Activated T-helper 1 cell treated with Interleukin-2 at 50 U/mL for 16 hours (primary cell): ENCODE measurements at places on chromosomes 5 and 9.

- DNase-seq: no peak
Observed at GRCh38 chr5:83720836-83721537, at the start of gene HAPLN1. Gene HAPLN1 (minus strand): TSS chr5:83720855. CDS start chr5:83673523, 47,332 bp downstream.

- no peak for DNase-seq
Observed at GRCh38 chr5:42807722-42808447, 3.8 kb downstream of the SELENOP start.

DNA sequence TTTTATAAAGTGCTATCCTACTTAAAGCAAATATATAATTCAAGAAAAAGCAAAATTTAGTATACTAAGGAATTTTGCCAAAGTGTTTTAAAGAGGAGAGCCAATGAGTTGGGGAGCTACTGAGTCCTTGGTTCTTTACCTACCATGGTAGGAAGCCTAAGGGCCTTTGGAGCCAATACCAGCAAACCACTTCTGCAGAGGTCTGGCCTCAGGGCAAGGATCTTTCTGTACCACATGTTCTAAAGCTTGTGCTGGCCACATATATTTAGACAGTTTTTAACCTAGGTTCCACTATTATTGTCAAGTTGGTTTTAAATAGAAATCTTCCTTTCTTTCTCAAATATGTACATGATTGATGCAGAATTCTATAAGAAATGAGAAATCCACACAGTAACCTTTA, 172.3 kb upstream of the NREP start:
- no peak for DNase-seq

- no peak for DNase-seq
Observed at GRCh38 chr5:149002053-149002452, 60.8 kb downstream of the SH3TC2 start.

DNA sequence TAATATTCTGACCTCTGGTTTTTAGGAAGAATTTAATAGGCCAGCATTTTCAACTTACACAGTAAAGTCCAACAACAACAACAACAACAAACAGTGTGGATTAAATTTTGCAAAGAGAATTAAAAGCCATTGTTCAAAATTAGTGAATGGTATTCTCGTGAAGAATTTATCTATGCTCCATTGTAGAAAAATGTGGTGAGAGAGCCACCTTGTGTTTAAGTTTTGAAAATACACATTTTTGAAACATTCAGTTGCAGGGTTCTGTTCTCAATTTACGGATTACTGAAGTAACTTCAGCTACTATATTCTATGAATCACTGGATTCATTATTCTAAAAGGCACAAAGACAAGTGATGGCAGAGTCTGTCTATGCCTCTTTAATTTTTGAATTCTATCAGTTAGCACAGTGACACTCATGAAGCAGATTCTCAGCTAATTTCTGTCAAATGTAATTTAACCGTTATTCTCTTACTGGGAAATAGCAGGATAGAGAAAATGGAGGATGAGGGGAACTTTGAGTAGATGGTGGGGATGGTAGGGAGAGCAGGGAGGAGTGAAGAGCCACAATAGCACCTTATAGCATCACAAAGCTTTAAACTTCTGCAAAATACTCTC, 11.0 kb downstream of the CCDC152 start:
- DNase-seq: no peak

DNA sequence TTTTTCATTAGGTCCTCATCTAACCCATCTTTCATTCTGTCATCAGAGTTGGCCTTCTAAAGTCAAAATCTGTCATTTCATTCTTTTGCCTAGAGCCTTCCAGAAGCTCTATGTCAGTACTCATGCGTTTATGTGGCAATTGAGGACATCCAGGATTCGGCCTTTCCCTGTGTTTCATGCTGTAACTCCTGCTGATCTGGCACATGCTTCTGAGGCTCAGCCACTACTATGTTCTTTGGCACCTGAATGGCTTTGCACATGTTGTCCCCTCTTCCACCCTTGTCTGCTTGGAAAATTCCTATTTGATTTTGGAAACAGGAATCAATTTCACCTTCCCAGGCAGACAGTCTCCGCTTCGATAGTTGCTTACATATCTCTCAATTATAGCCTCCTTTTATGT, 84.9 kb downstream of the GDNF start:
- DNase-seq: no peak

GRCh38 chr9:89935801-89936200, 331.0 kb downstream of the GADD45G start:
- DNase-seq: no peak

DNA sequence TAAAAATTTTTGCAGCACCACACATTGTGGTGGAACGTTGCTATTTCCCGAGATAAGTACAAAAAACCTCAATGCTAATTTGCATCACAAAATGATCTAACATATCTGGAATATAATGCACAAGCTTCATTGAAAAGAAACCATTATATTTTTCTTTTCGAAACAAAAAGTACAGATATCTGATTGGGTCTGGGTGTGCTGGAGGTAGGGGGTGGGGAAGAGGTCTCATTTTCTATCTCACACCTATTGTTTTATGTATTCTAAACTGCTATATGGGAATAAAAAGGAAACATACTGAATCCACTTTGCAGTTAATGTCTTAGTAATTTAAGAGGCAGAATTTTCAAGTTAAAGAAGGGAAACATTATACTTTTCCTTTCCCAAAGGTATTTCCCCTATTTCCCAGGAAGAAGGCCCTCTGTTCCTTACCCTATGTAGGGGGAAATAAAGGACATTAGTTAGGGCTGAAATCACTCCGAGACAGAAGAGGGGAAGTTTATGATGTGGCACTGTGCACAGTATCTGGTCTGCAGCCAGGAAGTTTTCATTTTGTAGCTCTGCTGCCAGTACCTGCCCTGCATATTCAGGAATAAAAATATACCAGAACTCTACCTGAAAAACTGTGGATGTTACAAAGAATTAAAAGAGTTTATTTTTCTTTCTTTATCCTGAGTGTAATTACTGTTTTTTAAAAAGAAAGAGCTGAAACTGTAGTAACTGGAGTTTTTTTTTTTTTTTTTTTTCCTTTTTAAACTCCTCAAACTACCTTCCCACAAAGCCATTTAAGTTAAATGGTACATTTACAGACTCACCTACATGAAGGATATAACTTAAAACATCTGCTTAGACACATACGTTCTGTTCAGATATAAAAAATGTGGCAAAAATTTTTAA, 7.4 kb downstream of the MEF2C start:
- no peak for DNase-seq

DNA sequence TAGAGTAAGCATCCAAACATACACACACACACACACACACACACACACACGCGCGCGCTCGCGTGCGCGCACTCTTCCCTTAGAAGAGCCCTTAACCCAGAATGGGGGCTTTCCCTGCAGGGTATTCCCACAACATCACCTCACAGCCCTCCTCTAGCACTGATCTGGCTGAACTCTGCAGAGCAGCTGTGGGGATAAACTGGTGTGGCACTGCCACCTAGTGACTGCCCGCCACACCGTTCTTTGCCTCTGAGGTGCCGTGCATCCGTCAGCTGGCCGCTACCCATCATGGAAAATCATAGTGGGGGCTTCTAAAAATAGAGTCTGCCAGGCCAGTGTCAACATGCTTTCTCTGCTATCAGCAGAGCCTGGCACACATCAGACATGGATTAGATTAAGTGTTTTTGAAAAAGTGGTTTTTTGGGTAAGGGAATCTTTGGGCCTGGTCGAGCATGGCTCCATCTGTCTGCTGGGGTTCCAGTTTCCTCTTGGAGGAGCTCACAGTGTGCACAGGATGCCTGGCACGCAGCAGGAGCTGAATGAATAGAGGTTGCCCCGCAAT, 88.1 kb downstream of the KCNN2 start:
- no peak for DNase-seq

GRCh38 chr5:133652951-133653759, 40.8 kb upstream of the FSTL4 start:
- DNase-seq: no peak

DNA sequence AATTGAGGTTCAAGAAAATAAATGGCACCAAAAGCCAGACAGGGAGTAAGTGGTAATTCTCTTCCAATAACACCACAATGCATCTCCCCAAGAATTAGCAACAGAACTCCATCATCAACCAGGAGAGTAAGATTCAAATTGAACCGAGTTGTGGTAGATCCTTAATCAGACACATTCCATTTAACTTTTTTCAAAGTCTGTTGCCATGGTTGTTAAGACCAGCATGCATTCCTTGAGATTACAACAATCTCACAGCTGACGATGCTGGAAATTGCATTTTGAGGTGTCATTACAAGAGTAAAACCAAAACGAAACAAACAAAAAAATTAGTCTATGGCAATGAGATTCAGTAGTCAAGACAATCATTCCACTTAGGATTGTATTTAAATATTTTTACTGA, 78.9 kb upstream of the ZNF462 start:
- no peak for DNase-seq

DNA sequence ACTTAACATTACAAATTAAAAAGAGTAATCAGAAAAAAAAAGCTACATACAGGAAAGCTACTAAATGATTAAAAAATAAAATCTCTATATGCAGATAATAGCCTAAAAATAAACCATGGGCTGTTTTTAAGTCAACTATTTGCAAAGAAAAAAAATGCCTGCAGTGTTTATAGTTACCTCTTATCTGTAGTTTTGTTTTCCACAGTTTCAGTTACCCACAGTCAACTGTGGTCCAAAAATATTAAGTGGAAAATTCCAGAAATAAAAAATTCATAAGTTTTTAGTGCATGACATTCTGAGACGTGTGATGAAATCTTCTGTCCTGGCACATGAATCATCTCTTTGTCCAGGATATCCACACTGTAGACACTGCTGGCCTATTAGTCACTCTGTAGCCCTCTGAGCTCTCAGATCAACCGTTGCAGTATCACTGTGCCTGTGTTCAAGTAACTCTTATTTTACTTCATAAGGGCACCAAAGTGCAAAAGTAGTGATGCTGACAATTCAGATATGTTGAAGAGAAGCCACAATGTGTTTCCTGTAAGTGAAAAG, 59.2 kb downstream of the PRELID2 start:
- no peak for DNase-seq

DNA sequence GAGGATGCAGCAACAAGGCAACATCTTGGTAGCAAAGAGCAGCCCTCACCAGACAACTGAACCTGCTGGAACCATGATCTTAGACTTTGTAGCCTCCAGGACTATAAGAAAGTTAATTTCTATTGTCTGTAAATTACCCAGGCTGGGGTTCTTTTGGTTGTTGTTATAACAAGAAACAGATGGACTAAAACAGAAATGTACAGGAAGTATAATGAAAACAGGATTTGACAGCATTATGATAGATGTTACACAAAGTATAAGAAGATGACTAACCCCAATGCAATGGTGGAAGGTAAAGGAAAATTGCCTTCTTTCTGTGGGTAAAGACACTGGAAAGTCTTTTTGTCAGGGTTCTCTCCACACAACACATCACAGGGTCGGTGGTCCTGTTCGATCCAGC, 204.2 kb downstream of the SGCD start:
- DNase-seq: no peak

- no peak for DNase-seq
Observed at GRCh38 chr5:55680353-55680752, 31.8 kb downstream of the SLC38A9 start.

DNA sequence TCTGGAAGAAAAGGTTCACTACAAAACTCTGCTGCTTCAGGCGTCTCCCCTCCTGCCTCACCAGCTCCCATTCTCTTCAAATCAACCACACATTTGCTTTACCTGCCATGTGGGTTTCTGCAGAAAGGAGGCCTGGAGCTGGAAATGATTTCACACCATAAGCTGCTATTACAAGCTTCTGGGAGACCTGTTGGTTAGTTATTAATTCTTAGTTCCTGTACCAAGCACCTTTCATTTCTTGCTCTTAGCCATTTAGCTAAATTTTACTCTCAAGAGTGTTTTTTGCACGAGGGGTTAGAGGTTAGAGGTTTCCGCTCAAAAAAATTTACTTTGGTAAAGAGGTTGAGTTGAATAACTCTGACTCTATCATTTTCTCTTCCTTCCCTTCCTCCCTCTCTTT, 70.3 kb downstream of the MAP1B start:
- DNase-seq: no peak

- DNase-seq: no peak
Observed at GRCh38 chr5:118988866-118989180, 476 bp upstream of the DTWD2 start.

DNA sequence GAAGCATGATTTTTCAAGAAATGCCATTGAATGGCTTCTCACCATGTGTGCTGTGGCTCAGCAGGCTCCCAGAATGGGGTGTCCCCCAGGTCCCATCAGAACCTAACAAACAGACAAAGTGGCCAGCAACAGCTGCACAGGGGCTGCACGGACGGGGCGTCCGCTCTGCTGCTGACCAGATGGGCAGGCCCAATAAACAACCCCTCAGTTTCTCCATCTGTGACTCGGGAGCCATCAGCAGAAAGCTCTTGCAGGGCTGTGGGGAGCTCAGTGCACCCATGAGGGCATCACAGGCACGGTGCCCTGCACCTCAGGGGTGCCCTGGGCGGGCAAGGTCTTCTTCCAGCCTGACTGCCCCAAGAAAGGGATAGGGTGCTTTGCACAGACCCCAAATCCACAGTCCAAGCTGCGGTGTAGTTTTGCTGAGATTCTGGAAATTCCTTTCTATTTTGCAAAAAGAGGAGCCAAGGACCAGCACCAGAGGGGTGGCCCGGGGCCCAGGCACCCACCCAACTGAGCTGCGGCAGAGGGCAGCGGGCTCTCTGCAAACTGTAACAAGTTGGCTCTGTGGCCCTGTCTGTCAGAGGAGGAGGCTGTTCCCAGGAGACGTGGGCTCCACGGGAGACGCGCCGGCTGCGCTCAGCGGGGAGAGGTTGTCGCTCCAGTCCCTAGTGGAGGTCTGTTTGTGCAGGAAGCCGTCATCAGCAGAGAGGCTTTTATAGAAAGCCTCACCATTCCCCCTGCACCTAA, 138.7 kb upstream of the PPP1R26 start:
- no peak for DNase-seq

DNA sequence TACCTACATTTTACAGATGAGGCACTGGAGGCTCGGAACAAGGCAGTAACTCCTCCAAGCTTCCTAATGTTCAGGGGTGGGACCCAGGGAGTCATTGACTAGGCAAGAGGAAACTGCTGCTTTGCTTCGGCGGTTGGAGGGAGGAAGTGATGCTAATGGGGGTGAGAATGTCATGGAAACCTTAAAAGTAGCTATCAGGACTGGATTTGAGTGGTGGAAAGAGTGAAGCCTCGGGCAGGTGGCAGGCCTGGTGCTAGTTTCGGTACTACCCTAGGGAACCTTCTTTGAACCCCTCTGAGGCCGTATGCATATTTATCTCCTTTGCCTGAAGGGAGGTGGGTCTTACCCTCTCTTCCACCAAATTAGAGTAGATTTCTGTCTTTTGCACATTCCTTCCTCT, 1.6 kb downstream of the BSPRY start:
- DNase-seq: no peak

GRCh38 chr5:163460562-163461171, at the start of gene HMMR:
Gene HMMR (plus strand): TSS chr5:163460632. CDS start chr5:163460693, 61 bp downstream.
- no peak for DNase-seq
